ENCODE measurements at places on chromosomes 2 and 18.
A peak's percentile ranks its signal among the peaks of the same experiment; 100 is the strongest.

- DNase-seq = no peak
These were observed 89.0 kb upstream of the PPP1CB start for GRCh38 chr2:28662468-28663181.

- DNase-seq = no peak
These were observed 190.6 kb downstream of the TDRD15 start for GRCh38 chr2:21314322-21314835.

- no peak for DNase-seq
These were observed 15.0 kb upstream of the TEX51 start for GRCh38 chr2:126883666-126884040.

GRCh38 chr2:186484062-186484735 lies 1.9 kb upstream of the ZC3H15 start:
- DNase-seq = no peak

- peak; percentile 17 for DNase-seq
These were observed 67.0 kb upstream of the LYPD6B start for GRCh38 chr2:148971547-148971946.

GRCh38 chr2:70111752-70112591 lies 24.7 kb downstream of the PCBP1 start:
- no peak for DNase-seq

DNA sequence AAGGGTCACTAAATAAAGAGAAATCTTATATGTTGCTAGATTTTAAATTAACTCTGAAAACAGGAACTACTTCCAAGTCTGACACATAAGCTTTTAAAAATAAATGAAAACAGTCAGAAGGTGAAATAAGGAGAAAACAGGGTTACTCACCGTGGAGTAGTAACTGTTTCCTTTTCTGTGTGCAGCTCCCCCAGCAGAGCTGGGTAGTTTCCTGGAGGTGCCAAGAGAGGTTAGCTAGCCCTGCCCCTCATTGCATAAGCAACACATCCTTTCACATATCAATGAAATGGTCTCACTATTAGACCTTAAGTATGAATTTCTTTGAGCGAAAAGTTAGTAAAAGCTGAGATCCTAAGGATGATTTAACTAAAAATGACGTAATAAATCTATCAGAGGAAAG lies 54.0 kb upstream of the GPR75 start:
- DNase-seq = peak; percentile 8

DNA sequence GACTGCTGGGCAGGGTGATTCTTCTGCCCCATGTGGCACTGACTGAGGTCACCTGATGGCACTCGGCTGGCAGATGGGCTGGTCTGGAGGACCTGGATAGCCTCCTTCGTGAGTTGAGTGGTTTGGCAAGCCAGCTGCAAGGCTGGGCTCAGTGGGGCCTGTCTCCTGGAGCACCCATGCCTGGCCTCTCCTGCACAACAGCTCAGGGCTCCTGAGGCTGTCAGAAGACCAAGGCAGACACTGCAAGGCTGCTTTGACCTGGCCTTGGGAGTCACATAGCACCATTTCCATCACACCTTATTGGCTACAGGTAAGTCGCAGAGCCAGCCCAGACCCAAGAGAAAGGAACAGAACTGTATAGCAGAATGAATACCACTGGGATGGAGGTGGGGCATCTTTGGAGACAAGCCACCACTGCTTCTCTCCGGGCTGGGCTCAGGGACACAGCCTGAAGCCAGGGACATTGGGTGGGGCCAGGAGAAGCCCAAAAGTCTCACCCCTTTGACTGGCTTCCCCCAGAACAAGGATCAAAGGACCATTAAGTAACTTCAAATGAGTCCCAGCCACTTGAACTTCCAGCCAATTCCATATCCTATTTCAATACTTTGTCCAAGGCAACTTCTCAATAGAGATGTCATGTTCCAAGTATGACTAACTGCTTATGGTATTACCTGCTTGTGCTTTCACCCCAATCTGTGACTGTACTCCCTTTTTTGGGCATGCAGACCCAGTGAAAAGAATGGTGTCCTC lies 156.3 kb downstream of the CABLES1 start:
- DNase-seq = no peak

GRCh38 chr2:196080526-196080925 lies 11.9 kb upstream of the DNAH7 start:
- DNase-seq = no peak

DNA sequence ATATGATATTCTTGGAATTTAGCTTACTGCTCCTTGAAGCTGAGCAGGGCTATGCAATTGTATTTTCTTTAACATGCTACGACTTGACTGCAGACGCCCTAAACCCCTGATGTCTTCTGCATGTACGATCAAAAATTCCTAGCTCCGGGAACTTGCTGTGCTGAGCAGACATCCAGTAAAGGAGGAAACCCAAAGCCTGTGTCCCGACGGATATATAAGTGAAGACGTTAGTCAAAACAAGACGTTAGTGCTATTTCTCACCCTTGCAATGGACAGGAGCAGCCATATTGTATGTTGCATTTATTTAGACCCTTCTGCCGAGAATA lies 51.5 kb downstream of the SETBP1 start:
- DNase-seq = no peak

- DNase-seq = no peak
These were observed 127.4 kb downstream of the ARHGEF4 start for GRCh38 chr2:130963849-130964793.

GRCh38 chr2:188752311-188752710 lies 221.9 kb upstream of the COL3A1 start:
- DNase-seq = no peak

GRCh38 chr2:125471963-125472362 lies 1184.0 kb upstream of the GYPC start:
- peak; percentile 13 for DNase-seq

- DNase-seq = no peak
These were observed 666.4 kb upstream of the ZEB2 start for GRCh38 chr2:145186303-145186702.

GRCh38 chr2:59181347-59181746 lies 940.2 kb upstream of the FANCL start:
- no peak for DNase-seq

- no peak for DNase-seq
These were observed 100.6 kb downstream of the LIPG start for GRCh38 chr18:49662506-49662905.

- DNase-seq = no peak
These were observed 89.2 kb downstream of the EPHA4 start for GRCh38 chr2:221482666-221483455.

- no peak for DNase-seq
These were observed 460.8 kb upstream of the CHST9 start for GRCh38 chr18:27645929-27646328.

GRCh38 chr2:112465382-112465781 lies 16.6 kb upstream of the TTL start:
- DNase-seq = no peak

All from GM12891 (cell line).